Type B pancreatic cell (in vitro differentiated cells): ENCODE measurements at places on chromosomes 2 and 18. TPM values are rescaled to one million over a fixed set of nuclear protein-coding genes. Genes with fewer than 3 reads are reported as not detected.

- no peaks in the 10 kb centered on the region for H3K4me1 ChIP-seq
- no peak overlapping the region for H3K27ac ChIP-seq
- H3K4me3 ChIP-seq, result no peak overlapping the region
- peaks cover 4% of the 10 kb centered on the region for H3K36me3 ChIP-seq
- no peak for DNase-seq
Observed at GRCh38 chr2:29240601-29241000, 125.4 kb downstream of the CLIP4 start.

DNA sequence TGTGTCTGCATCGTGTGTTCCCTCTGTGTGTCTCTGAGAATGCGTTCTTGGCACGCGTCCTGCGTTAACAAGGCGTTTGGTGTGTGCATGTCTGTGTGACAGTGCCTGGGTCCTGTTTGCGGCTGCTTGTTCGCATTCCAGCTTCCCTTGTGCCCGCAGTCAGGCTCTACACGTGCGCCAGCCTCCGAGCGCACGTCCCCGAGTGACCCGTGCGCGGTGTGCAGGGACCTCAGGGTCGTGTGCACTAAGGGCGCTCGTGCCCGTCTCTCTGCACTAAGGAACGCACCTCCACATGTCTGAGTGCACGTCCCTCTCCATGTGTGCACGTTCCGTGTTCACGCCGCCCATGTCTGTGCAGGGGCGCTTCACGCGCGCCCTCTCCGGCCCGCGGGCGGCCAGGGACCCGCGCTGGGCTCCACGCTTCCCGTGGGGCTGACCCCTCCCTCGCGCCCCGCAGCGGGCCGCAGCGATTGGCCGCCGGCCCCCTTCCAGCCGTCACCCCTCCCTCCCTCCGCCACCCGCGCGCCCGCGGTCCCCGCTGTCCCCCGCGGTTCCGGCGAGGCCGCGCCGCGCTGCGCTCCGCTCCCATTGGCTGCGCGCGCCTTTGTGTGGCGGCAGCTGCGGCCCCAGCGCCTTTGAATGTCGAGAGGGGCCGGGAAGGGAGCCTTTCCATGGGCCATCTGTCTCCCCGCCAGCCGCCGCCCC is 229.4 kb downstream of the HAUS1 start:
- peak overlapping the region; percentile 86 for H3K4me3 ChIP-seq
- H3K27me3 ChIP-seq, result peaks cover 45% of the 10 kb centered on the region
- no peaks in the 10 kb centered on the region for H3K36me3 ChIP-seq
- DNase-seq, result peak; percentile 80
- H3K4me1 ChIP-seq, result peaks cover 47% of the 10 kb centered on the region

DNA sequence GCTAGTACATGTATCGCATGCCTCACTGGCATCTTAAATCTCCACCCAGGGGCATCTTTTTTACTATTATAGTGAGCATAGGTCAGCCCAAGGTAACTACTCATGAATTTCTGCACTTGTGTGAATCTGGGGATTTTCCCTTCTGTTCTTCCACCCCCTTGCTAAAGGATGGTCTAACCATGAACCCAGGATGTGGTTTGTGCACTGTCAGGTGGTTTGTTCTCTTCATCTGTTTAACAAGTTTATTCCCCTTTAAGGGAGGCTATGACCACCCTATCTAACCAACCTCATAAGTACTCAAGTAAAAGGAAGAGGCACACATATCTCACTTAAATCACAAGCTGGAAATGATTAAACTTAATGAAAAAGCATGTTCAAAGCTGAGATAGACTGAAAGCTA is 243.0 kb downstream of the RPRM start:
- no peaks in the 10 kb centered on the region for H3K27me3 ChIP-seq
- no peak overlapping the region for H3K4me3 ChIP-seq
- no peaks in the 10 kb centered on the region for H3K36me3 ChIP-seq
- no peak overlapping the region for H3K27ac ChIP-seq
- H3K4me1 ChIP-seq, result peaks cover 3% of the 10 kb centered on the region

GRCh38 chr2:48530033-48530811 is at the start of gene STON1:
TSS of gene STON1 (plus strand) at chr2:48530154. CDS start at chr2:48580634, 50,480 bp downstream.
- H3K36me3 ChIP-seq, result no peaks in the 10 kb centered on the region
- peak; percentile 70 for DNase-seq
- peaks cover 30% of the 10 kb centered on the region for H3K4me1 ChIP-seq
- peak within 1 kb of the TSS; percentile 90 for H3K4me3 ChIP-seq
- H3K27me3 ChIP-seq, result no peaks in the 10 kb centered on the region

The BOLL gene
- not detected in 2 replicates for total RNA-seq

GRCh38 chr2:148554459-148555247 is 89.9 kb upstream of the EPC2 start:
- H3K27ac ChIP-seq, result no peak overlapping the region
- no peaks in the 10 kb centered on the region for H3K36me3 ChIP-seq
- H3K4me3 ChIP-seq, result no peak overlapping the region
- peaks cover 4% of the 10 kb centered on the region for H3K27me3 ChIP-seq
- DNase-seq, result no peak

GRCh38 chr2:88099798-88100488 is 27.9 kb downstream of the FABP1 start:
- no peak for DNase-seq
- H3K27ac ChIP-seq, result no peak overlapping the region
- H3K27me3 ChIP-seq, result peaks cover 14% of the 10 kb centered on the region
- no peak overlapping the region for H3K4me3 ChIP-seq

- no peaks in the 10 kb centered on the region for H3K36me3 ChIP-seq
- DNase-seq, result no peak
- H3K4me1 ChIP-seq, result peaks cover 3% of the 10 kb centered on the region
Observed at GRCh38 chr2:10764096-10764785, 42.8 kb downstream of the ATP6V1C2 start.
